GM12864 (cell line): ENCODE measurements at places on chromosomes 4 and X.

DNA sequence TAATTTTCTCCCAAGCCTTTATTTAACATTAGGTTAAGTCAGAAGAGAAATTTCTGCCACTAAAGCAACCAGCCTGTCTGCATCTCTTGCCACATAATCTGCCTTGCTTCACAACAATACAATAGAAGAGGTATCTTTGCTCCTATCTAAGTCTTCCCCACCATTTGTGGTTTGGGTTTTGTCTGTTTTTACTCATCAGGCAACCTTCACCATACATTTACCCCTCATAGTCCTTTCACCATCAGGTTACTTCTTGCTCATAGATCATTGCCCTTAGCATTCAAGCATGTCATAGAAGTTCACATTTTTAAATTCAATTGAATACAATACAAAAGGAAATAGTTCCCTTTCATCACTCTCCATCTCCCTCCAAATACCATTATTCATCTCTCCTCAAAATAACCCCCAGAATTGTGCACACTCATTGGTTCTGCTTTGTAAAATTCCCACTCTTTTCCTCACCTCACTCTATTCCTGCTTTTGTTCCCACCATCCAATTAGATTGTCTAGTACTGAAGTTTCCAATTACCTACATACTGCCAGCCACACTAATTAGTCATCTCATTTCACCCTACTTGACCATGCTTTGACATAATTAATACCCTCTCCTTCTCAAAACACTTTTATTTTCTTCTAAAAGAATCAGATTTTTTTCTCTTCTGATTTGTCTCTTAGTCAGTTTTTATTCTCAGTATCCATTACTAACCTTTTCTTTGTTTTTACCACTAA lies 1957.0 kb upstream of the AGA start:
- no peak for DNase-seq

DNA sequence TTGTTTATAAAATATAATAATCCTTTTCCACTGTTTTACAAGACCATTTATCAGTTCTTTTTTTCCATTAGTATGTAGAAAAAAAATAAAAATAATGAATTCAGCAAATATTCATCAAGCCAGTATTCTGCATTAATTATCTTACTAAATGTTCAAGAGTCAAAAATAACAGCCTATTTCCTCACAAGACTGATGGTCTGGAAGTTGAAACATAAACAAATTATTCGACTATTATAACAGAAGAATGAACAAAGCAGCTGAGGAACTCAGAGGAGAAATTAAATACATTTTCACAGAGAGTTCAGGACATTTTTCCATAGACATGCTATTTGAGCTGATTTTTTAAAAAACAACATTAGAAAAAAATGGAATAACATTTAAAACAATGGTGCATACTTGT lies 2594.8 kb downstream of the ARAP2 start:
- DNase-seq, result no peak

DNA sequence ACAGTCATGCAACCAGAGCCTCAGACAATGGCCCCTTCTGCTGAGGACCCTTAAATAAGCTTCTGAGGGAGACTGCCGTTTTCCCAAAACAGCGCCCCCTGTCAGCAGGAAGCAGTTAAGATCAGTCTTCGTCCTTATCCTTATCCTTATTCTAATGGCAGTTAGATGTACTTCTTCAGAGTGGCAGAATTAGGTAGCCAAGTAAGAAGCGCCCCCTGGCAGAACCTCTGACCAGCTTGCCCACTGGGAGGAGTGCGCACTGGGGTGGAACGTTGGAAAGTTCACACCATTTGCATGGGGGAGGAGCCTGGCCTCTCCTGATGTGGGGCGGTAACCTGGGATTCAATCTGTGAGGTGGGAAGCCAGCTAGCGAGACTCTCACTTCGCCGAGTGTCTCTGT lies 133.6 kb upstream of the QRFPR start:
- DNase-seq, result no peak

- DNase-seq, result no peak
These were observed 45.8 kb downstream of the MGARP start for GRCh38 chr4:139234253-139234652.

- DNase-seq, result no peak
These were observed 603 bp downstream of the NDNF start for GRCh38 chr4:121071640-121072223.
